ENCODE measurements at places on chromosomes 6 and 20.

DNA sequence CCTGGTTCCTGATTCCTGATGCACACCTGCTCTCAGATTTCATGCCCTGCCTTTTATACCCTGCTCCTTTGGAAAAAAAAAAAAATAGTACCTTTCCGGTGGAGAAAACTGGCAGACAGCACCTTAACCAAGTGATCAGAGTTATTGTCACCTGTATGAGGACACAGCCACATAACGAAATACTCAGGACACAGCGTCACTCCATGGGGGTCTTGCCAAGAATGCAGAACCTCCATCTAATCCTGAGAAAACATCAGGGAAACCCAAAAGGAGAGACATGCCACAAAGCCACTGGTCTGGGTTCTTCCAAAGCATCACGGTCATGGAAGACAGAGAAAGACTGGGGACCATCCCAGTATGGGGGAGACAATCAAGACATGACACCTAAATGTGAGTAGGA is 29.1 kb downstream of the BFSP1 start:
- no peak for DNase-seq

DNA sequence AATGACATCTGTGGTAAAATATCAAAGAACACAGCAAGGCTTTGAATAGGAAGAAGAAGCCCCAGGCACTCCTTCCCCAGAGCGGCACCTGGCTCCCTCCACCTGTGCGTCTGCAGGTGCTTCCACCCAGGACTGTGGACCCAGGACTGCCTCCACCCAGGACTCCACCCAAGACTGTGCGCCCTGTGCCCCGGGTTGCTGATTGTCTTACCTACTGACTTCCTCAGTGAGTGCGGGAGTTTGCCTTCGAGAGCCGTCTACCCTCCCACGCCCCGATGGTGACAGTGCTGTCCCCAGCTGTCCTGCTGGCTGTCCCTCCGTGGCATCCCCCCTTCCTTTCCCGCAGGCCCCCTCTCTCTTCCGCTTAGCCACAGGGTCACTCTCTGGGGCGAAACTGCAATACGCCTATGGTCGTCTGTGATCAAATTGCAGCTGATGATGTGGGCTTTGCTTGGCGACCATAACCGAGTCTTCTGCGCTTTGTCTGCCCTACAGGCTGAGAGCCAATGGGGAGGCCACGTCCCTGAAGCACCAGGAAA is 52.1 kb downstream of the IRF4 start:
- DNase-seq: no peak

- DNase-seq: peak; percentile 51
Measured at GRCh38 chr6:116118608-116119007, 7.3 kb downstream of the COL10A1 start.

GRCh38 chr6:98639089-98639635 is 195.2 kb upstream of the POU3F2 start:
- no peak for DNase-seq

GRCh38 chr6:67458265-67458664 is 1176.8 kb upstream of the ADGRB3 start:
- DNase-seq: no peak

DNA sequence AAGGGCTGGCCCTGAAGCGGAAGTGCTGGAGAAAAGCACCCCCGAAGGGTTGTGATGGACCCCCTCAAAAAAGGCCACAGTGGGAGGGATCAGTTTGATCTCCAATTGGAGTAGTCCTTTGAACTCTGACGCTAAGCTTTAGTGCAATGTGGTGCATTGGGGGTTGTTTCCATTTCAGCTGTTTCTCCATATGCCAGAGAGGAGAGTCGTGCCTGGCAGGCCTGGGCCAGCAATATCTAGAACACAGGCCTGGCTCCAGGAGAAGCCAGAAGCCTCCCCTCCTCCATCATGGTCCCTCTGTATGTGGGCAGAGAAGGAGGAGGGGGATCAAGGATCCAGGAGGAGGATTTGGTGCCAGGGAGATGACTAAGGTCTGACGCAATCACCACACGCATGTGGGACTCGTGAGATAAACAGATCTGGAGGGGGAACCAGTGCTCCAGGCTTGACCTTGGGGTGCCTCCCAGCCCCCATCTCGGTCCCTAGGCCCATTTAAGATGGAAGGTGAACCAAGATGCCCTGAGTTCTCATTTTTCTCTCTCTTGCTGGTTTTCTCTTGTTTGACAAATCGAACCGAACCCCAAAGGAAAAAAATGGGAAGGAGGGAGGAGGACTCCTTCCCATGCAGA is 517.4 kb upstream of the JARID2 start:
- no peak for DNase-seq
